Articular chondrocyte of knee joint (primary cell): ENCODE measurements at places on chromosomes 1 and 21. TPM values are rescaled to one million over a fixed set of nuclear protein-coding genes. Genes with fewer than 3 reads are reported as not detected.

ANKRD34A gene
- 0.52 and 0.76 TPM in 2 replicates for total RNA-seq

NLRP3 gene
- total RNA-seq, result under 0.01 and 0.13 TPM in 2 replicates

HSD3B2 gene
- total RNA-seq, result not detected in 2 replicates

TRAF3IP3 gene
- total RNA-seq, result not detected in 2 replicates

OVAAL gene
- total RNA-seq, result 0.11 TPM in 1 of 2 replicates, not detected in the other

TDRD5 gene
- not detected in 2 replicates for total RNA-seq

RGS18 gene
- total RNA-seq, result not detected in 2 replicates

PLEKHA6 gene
- total RNA-seq, result 0.39 and 1.6 TPM in 2 replicates

SPRR2B gene
- not detected in 2 replicates for total RNA-seq

CDC42BPA gene
- total RNA-seq, result 80.6 and 91.7 TPM in 2 replicates

ATP1A4 gene
- total RNA-seq, result not detected in 2 replicates

LIPI gene
- not detected in 2 replicates for total RNA-seq

SLC22A15 gene
- 10.5 and 19.5 TPM in 2 replicates for total RNA-seq

PRRX1 gene
- total RNA-seq, result 439 and 488 TPM in 2 replicates

ROR1 gene
- total RNA-seq, result 12.0 and 20.9 TPM in 2 replicates

C1orf87 gene
- 0.11 TPM in 1 of 2 replicates, not detected in the other for total RNA-seq

SLC39A1 gene
- total RNA-seq, result 97.9 TPM in 2 replicates

LORICRIN gene
- total RNA-seq, result not detected in 2 replicates

ATG4C gene
- 9.4 and 10.5 TPM in 2 replicates for total RNA-seq

DNAJB4 gene
- 69.1 and 94.3 TPM in 2 replicates for total RNA-seq

DDX59 gene
- total RNA-seq, result 14.2 and 18.7 TPM in 2 replicates

RNF186 gene
- total RNA-seq, result not detected in 2 replicates

KCNJ15 gene
- 5.2 and 6.9 TPM in 2 replicates for total RNA-seq

DAB1 gene
- not detected in 2 replicates for total RNA-seq

KRTAP19-1 gene
- total RNA-seq, result not detected in 2 replicates

SLC27A3 gene
- total RNA-seq, result 8.2 and 11.9 TPM in 2 replicates

ZNF683 gene
- total RNA-seq, result not detected in 2 replicates

OR6K3 gene
- not detected in 2 replicates for total RNA-seq

DSTYK gene
- 23.0 and 23.8 TPM in 2 replicates for total RNA-seq

SON gene
- 147 and 169 TPM in 2 replicates for total RNA-seq

TRPM2 gene
- under 0.01 TPM in 1 of 2 replicates, not detected in the other for total RNA-seq

NOTCH2 gene
- total RNA-seq, result 289 and 309 TPM in 2 replicates

COL6A1 gene
- 1,285 and 1,468 TPM in 2 replicates for total RNA-seq

SEMA6C gene
- 1.3 and 1.4 TPM in 2 replicates for total RNA-seq

AMY1B gene
- not detected in 2 replicates for total RNA-seq

GBP6 gene
- total RNA-seq, result not detected in 2 replicates

STPG1 gene
- 9.3 and 12.2 TPM in 2 replicates for total RNA-seq

TRIM46 gene
- 2.0 and 3.5 TPM in 2 replicates for total RNA-seq

AMY1A gene
- total RNA-seq, result not detected in 2 replicates

HOOK1 gene
- under 0.01 TPM in 2 replicates for total RNA-seq

C8A gene
- not detected in 2 replicates for total RNA-seq
